ENCODE measurements at places on chromosomes 13 and 19.

DNA sequence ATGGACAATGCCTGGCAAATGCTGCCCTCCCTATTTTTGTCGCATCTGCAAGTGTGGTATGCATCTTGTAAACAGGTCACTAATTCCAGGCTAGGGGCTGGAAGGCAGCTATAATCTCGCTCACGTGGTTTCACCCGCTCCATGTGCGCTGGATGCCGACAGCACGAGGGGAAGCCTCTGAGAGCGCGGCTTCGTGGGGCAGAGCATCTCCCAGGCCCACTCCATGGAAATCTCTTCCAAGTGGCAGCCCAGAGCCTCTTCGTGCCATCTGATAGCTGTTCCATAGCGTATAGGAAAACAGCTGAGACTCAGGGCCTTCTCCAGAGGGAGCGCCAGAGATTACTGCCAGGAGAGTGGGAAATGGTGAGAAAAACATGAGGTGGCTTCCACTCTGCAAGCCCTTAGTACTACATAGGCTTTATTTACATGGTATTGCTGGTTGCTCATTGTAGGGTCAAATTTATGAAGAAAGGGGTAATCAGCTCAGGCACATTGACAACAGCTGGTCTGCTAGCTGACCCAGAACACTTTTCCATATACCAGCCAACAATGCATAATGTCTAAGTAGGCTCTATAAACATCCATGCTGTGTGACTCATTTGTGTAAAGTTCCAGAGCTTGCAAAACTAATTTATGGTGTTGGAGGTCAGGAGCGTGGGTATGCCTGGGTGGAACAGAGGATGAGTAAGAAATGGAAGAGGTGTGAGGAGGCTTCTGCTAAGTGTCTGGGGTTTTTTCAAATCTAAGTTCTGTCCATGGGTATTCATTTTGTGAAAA is 165.2 kb downstream of the SHISA2 start:
- DNase-seq, result no peak

DNA sequence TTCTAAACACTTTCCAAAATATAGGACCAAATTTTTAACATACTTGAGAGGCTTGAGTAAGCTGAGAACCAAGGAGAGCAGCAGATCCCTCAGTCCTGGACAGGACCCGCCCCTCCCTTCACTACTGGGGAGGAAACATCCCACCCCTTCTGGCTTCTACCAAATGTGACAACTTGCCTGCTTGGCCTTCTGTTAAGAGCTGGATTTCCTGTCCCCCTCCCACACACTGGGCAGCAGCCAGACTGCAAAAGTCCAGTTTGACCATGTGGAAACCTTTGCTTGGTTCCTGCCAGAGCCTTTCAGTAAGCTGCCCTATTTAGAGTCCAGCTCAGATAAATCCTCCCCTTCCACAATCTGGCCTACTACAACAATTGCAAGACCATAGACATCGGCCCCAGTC is 84.3 kb downstream of the FGF14 start:
- no peak for DNase-seq

GRCh38 chr19:44603201-44603945 is 10.0 kb upstream of the IGSF23 start:
- no peak for DNase-seq

DNA sequence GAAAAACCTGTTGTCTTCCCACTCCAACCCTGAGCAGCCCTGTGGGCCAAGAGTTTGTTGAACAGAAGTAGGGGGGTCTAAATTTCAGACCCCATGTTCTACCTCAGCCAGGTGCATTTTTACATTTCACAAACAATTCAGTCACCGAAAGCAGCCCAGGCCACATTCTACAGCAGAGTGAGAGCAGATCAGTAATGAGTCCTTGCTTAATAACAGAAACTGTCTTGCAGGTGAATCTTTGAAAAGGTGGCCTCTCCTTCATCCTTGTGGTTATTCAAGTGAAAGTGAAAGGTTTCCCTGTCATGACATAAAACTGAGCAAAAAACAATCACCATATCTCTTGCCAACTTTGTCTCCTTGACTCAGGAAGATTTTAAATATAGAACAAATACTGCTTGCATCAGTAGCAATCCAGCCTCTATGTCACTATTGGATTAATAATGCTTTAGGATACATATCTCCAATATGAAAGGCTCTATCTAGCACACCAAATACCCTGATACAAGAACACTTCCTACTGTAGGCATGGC is 670.2 kb downstream of the DIAPH3 start:
- DNase-seq, result no peak

GRCh38 chr19:19871932-19872331 is 6.2 kb downstream of the ZNF253 start:
- DNase-seq, result no peak
